Fibroblast of pulmonary artery (primary cell): ENCODE measurements at places on chromosomes 12 and 14.

GRCh38 chr12:41743835-41744234 lies 400.8 kb downstream of the GXYLT1 start:
- DNase-seq: no peak

GRCh38 chr12:52873832-52874572 lies 25.2 kb upstream of the KRT78 start:
- peak; percentile 88 for DNase-seq

DNA sequence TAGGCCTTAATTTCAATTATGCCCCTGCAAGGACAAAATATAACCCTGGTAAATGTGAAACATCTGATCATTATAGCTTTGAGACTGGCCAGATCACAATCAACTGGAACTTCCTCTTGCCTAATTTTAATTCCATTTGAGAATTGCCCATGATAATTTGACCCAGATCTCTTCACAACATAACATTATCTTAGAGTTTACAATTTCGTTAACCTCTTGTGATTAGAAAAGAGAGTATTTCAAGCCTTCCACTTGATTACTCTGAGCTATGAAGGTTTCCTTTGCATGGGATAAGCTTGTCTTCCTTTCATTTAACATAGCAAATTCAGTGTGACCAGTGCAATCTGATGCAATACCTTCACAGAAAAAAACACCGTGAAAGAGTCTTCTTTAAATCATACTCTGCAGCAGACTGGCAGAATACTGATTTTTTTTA lies 143.6 kb downstream of the DUSP6 start:
- peak; percentile 47 for DNase-seq

DNA sequence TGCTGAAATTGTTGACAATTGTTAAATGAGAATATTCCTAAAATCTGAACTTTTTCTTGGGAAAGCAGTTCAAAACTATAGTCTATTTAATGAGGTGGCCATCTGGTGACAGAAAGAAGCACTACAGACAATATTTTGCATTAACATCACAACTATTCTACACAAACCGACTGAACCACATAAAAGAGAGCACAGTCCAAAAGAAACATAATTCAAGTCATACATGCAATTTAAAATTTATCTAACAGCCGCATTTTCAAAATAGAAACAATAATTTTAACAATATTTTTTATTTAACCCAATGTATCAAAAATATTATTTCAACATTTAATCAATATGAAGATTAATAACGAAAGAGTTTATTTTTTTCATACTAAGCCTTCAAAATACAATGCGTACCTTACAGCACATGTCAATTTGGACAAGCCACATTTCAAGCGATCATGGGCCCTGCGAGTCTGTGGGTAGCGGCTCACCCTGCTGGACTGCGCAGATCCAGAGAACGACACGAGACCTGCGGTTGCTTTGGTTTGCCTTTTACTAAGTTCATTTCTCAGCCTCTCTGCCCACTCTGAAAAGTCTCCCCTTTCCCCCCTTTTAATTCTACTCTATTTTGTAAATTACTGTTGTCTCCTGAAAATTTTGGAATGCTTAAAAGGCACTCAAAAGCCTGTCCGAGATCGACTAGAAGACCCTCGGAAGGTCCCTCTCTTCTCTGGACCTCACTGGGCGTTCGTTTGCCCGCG lies 947 bp upstream of the LRRC9 start:
- peak; percentile 55 for DNase-seq

DNA sequence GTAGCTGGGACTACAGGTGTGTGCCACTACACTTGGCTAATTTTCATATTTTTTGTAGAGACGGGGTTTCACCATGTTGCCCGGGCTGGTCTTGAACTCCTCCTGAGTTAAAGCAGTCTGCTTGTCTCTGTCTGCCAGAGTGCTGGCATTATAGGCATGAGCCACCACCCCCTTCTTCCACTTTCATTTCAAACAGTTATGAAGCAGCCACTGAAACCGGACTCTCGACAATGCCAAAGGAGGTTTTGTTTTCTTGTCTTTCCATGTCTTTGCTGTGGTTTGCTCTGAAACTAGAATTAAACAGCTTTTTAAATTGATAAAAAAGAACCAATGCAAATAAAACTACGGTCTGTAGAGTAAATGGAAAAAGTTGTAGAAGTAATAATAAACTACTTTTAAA lies 30.4 kb downstream of the RAP1B start:
- no peak for DNase-seq

- no peak for DNase-seq
Measured at GRCh38 chr12:31491241-31491794, 99.6 kb downstream of the DENND5B start.

DNA sequence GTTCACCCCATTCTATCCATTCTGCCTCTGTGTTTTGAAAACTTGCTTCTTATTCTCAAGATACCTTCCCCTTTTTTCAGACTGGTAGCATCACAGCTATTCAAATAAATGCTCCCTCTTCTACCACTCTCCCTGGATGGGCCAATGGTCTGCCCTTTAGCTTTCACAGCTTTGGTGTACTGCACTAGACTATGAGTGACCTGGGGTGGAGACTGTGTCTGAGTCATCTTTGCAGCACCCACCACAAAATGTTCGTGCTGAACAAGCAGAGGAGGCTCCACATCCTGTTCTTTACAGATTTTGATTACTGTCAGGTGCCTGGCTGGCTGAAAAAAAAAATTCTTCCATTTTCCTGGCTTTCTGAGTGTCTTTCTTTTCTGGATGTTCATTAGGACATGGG lies 1104.1 kb upstream of the TMEM132C start:
- DNase-seq: peak; percentile 43

- DNase-seq: peak; percentile 62
Measured at GRCh38 chr14:64266239-64266638, 27.9 kb downstream of the ESR2 start.

GRCh38 chr12:117388951-117389446 lies 27.6 kb upstream of the NOS1 start:
- no peak for DNase-seq

GRCh38 chr12:857611-858010 lies 91.9 kb downstream of the RAD52 start:
- DNase-seq: peak; percentile 66

DNA sequence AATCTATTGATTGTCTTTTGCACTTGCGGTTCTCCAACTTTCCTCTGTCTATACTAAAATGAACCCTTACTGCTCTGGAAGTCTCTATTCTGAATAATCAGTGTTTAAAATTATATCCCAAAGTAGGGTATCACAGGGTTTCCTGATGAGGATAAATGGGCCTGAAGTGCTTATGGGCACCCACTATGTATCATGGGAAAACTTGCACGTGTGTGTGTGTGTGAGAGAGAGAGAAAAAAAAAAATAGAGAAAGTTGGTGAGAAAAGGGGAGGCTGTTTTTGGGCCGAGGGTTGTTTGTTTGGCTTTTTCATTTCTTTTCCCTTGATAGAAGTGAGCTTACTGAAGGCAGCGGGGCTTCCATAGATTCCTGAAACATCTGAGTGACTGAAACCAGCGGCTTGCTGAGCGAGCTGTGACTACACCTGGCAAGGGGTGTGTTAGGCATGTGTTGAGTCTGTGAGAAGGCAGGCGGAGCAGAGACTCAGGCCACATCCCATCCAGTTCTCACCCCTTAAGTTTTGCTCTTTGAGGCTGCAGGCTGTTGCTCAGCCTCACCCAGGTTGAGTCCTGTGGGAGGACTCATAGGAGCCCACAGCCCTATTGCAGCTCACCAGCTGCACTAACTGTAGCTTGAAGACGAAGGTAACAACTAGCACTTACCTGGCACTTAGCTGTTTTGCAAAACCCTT lies 17.2 kb downstream of the PPFIBP1 start:
- DNase-seq: no peak

DNA sequence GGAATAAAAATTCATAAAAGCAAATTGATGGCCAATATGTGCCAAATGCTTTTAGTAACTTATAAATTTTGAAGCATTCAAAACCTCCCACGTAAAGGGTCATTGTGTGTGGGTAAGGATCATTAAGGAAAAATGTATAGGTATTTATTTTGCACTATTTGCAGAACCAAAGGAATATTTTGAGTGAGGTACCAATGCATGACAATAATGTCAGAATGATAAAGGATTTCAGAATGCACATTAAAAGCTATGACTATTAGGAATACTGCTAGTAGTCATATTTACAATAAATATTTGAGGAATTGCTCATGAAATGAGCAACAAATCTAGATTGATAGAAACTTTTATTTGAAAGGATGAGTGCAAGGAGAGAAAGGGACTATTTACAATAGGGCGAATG lies 932.8 kb downstream of the SLC6A15 start:
- DNase-seq: no peak

DNA sequence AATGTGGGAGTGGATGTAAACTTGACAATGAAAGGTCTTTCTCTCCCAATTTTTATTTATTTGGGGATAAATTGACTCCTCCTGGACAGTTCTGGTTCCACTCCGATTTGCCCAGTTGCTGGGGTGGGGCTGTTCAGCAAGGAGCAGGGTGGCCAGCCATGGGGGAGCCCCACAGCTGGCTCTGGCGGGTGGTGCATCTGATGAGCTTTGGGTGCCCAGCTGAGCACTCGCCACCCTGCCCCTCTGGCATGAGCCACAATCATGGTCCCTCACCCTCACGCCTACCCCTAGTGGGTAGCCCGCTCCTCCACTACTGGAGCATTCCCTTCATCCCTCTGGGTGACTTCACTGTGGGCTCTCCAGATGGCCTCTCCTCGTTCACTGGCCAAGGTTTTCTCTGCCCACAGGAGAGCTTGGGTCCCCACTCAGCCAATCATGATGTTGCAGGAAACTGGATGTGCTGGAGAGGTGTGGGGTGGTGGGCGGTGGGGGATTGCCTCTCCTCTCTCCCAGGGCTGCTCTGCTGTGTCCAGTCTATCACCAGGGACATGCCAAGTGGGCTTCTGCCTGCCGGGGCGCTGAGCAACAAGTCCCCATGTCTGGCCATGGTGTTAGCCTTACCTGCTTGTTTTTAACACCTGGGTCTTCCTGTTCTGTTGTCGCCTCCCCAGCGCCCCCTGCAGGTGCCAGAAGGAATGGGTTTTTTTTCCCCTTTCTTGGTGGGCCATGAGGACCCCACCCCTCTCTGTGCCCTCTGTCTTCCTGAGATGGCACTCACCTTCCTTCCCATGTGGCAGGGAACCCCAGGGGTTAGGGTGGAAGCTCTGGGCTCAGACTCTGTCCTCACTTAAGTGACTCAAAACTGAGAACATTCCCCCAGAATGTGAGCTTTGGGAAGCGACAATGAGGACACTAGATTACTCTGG lies 3.4 kb downstream of the CYP46A1 start:
- no peak for DNase-seq

DNA sequence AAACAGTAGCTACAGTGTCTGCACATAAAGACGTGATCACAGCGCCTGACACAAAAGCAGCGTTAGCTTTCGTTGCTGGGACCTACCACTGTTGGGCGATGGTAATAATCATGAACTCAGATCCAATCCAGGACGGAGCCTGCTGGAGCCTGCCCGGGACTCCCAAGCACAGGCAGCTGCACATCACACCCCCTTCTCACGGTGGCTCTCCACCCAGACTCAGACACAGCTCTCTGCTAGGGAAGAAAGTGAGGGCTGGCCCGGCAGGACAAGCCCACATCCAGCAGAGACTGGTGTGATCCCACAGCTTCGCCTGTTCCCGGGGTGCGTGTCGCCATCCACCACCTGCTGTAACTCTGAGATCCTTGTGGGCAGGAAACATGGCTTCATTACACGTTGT lies 49.9 kb upstream of the FOXN3 start:
- no peak for DNase-seq

DNA sequence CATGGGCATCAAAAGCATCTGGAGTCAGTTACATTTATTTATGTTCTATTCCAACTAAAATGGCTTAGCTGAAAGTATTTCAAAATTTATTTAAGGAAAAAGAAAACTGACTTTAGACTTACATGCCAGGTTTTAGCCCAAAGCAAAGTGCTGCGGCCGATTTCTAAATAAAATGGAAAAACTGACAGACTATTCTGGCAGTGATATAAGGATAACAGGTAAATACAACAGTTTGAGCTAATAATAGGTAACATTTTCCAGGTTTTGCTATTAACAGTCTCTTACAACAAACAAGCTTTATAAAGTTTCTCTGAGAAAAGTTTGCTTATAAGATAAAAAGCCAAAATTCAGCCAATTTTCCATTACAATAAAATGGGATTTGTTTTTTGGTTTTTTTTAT lies 937.2 kb upstream of the FLRT2 start:
- no peak for DNase-seq

DNA sequence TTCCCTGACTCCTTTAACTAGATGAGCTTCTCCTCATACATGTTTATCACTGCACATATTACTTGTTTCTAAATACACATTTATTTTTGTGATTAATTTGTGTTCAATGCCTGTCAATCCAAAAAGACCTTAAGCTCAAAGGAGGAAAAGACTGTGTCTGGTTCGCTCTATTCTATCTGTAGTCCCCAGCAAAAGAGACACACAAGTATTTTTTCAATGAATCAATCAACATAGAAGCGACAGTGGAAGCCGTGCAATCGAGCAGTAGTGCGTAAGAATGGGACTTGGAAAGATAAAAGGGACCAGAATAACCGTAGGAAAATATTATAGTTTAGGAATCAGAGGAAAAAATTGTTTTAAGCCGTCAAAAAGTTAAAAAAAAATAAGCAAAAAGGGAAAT lies 951 bp downstream of the WDHD1 start:
- DNase-seq: no peak

DNA sequence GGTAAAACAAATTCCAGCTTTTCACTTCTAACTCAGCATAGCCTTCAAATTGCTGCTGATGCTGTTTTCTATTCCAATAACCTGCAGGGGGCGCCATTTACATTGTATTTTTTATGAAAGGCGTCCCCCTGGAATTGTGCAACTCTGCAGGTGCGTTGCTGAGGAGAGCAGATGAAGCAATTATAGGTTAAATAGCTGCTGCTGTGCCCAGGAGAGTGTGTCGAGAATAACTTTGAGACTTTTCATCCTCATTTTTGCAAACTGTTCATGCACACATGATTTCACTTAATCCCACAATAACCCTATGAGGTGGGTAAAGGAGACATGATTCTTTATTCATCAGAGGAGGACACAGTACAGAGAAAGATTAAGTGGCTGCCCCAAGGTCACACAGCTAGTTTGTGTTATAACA lies 75.7 kb downstream of the MYRFL start:
- DNase-seq: peak; percentile 80

DNA sequence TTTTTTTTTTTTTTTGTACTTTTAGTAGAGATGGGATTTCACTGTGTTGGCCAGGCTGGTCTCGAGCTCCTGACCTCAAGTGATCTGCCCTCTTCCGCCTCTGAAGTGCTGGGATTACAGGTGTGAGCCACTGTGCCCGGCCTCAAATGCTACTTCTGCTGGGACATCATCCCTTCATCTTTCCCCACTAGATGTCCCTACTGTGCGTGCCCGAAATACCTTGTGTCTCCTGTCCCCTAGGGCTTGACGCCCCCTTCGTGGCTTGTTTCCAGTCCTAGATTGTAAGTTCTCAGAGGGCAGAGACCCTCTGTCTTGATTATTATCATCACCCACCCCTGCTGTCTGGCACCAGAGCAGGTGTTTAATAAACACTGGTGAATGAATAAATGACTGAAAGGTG lies 14.9 kb downstream of the CCDC63 start:
- DNase-seq: no peak

GRCh38 chr12:43063650-43064049 lies 474.1 kb upstream of the PRICKLE1 start:
- DNase-seq: no peak

GRCh38 chr14:69151458-69152180 lies 1.3 kb downstream of the DCAF5 start:
- peak; percentile 63 for DNase-seq

- peak; percentile 86 for DNase-seq
Measured at GRCh38 chr14:93959239-93960107, 16.9 kb downstream of the ASB2 start.
